Stomach (tissue), 19 donors: ENCODE measurements at places on chromosomes 16 and 17. TPM values are rescaled to one million over a fixed set of nuclear protein-coding genes. Genes with fewer than 3 reads are reported as not detected.

Gene CNTD1
- 1.3 TPM for polyA plus RNA-seq

Gene DERL2
- polyA plus RNA-seq = 25.4 TPM

Gene FOXN1
- polyA plus RNA-seq = 2.4 TPM

Gene SLC35G6
- polyA plus RNA-seq = not detected

Gene PTGES3L
- not detected for polyA plus RNA-seq

Gene CFAP97D1
- polyA plus RNA-seq = not detected

Gene DNAAF1
- polyA plus RNA-seq = not detected

Gene ATP6V0A1
- polyA plus RNA-seq = 24.5 TPM

Gene CCDC43
- 19.2 TPM for polyA plus RNA-seq

Gene SLFN12L
- polyA plus RNA-seq = 0.15 TPM

Gene ENPP7
- not detected for polyA plus RNA-seq

Gene TBC1D3
- polyA plus RNA-seq = not detected

Gene LASP1
- polyA plus RNA-seq = 119 TPM

Gene KRT9
- not detected for polyA plus RNA-seq

Gene TMED6
- 3.8 TPM for polyA plus RNA-seq

Gene MYH13
- 1.7 TPM for polyA plus RNA-seq

Gene CCL17
- 3.9 TPM for polyA plus RNA-seq

Gene KRTAP9-2
- polyA plus RNA-seq = not detected

Gene FTSJ3
- polyA plus RNA-seq = 14.4 TPM

Gene MT1G
- polyA plus RNA-seq = 1,140 TPM

Gene FBXO47
- not detected for polyA plus RNA-seq

Gene KCNJ12
- polyA plus RNA-seq = 0.68 TPM

Gene ABCA8
- polyA plus RNA-seq = 11.8 TPM

Gene SHBG
- 0.20 TPM for polyA plus RNA-seq

Gene SLC52A1
- polyA plus RNA-seq = not detected

Gene SNX20
- polyA plus RNA-seq = 1.0 TPM

Gene CAPN15
- 33.2 TPM for polyA plus RNA-seq

Gene DHX58
- 23.4 TPM for polyA plus RNA-seq

Gene CHST4
- polyA plus RNA-seq = not detected

Gene CNTNAP4
- polyA plus RNA-seq = not detected

Gene DNAH3
- polyA plus RNA-seq = 0.10 TPM

Gene EIF1
- polyA plus RNA-seq = 834 TPM

Gene MILR1
- polyA plus RNA-seq = 3.4 TPM

Gene ALDH3A1
- polyA plus RNA-seq = 102 TPM

Gene MSL1
- 63.8 TPM for polyA plus RNA-seq

Gene OTOP2
- 0.15 TPM for polyA plus RNA-seq

Gene CD300LG
- 0.37 TPM for polyA plus RNA-seq

Gene KRTAP4-4
- polyA plus RNA-seq = not detected

Gene LDHD
- polyA plus RNA-seq = 21.0 TPM

Gene MRPS23
- 34.2 TPM for polyA plus RNA-seq

Gene OR2C1
- polyA plus RNA-seq = not detected

Gene ZP2
- polyA plus RNA-seq = not detected

Gene PSMD11
- 30.1 TPM for polyA plus RNA-seq

Gene SEZ6
- not detected for polyA plus RNA-seq
